ENCODE measurements at places on chromosomes 4 and X.

GRCh38 chr4:76420762-76421581 lies at the start of gene CCDC158:
TSS of gene CCDC158 (minus strand) at chr4:76421141. CDS start at chr4:76403207, 17,934 bp downstream.
- no peaks in the 10 kb centered on the region for H3K27me3 ChIP-seq
- no peaks in the 10 kb centered on the region for H3K36me3 ChIP-seq
- H3K27ac ChIP-seq = no peak within 1 kb of the TSS
- H3K4me3 ChIP-seq = no peak within 1 kb of the TSS

DNA sequence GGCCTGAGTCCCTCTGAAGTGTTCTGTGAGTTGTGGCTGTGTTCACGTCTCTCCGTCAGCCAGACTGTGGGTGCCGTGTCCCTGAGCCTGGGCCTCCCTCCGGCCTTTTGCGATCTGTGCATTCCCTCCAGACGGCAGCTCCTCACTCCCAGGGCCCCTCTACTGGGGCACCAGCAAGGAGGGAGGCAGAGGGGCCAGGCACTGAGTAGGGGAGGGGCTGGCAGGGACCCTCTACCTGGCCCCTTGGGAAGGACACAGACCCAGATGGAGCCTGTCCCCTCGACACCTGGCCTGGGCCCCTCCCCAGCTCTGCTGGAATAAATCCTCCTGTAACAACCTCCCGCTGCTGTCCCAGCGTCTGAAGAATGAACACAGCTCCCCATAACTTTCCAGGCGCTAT lies 110.0 kb upstream of the NKX1-1 start:
- no peak for DNase-seq
- no peak overlapping the region for H3K4me3 ChIP-seq
- no peak overlapping the region for H3K27ac ChIP-seq
- no peaks in the 10 kb centered on the region for H3K4me1 ChIP-seq
- no peaks in the 10 kb centered on the region for H3K36me3 ChIP-seq

DNA sequence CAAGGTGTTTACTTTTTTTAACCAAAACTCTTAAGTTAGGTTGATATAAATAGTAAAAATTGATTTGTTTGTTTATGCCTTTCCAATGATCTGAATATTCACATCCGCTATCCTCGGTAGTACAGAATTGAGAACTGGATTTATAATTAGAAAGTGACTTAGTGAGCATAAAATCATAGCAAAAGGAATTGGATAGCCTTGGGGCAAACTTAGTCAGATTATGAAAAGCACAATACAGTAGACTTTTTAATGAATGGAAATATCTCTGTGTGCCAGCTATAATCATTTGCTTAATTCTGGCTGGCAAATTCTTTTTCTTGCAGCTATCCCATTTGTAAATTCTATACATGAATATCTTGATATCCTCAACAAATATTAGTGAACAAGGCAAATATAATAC lies 713.5 kb downstream of the ADGRL3 start:
- no peak for DNase-seq
- no peak overlapping the region for H3K27ac ChIP-seq
- no peaks in the 10 kb centered on the region for H3K4me1 ChIP-seq

DNA sequence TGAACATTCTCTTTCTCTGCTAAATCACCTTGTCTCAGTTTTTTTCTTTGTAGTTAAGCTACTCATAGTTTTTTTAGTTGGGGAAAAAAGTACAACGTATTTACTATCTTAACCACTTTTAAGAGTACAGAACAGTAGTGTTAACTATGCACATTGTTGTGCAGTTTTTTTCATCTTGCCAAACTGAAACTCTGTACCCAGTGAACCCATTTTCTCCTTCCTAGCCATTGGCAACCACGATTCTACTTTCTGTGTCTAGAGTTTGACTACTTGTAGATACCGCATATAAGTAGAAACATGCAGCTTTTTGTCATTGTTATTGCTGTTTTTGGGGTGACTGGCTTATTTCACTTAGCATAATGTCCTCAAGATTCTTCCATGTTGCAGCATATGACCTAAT lies 10.0 kb downstream of the N4BP2 start:
- peaks cover 35% of the 10 kb centered on the region for H3K36me3 ChIP-seq
- no peak overlapping the region for H3K27ac ChIP-seq
- H3K4me3 ChIP-seq = no peak overlapping the region
- no peak for DNase-seq
- peaks cover 15% of the 10 kb centered on the region for H3K4me1 ChIP-seq

DNA sequence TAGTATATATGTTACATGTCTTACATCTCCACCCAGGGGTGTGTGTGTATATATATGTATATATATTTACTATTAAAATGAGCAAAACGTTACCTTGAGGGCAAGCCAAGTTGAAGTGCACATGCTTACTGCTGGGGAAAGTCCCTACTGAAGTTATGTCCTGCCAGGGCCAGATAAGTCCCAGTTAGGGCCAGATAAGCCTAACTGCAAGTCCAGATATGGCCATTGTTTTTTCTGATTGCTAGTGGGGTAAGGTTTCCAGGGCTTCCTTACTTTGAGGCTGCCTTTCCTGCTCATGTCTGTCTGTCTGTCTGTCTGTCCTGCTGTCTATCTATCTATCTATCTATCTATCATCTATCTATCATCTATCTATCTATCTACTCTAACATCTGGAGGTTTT lies 19.3 kb upstream of the ZNF81 start:
- no peaks in the 10 kb centered on the region for H3K27me3 ChIP-seq
- no peak overlapping the region for H3K4me3 ChIP-seq
- no peaks in the 10 kb centered on the region for H3K4me1 ChIP-seq
